Daoy (cell line): ENCODE measurements at places on chromosomes 4 and X. TPM values are rescaled to one million over a fixed set of nuclear protein-coding genes. Genes with fewer than 3 reads are reported as not detected.
A peak's percentile ranks its signal among the peaks of the same experiment; 100 is the strongest.

GRCh38 chr4:52641854-52642563 is 17.1 kb downstream of the USP46 start:
- DNase-seq: peak; percentile 22

Gene ARR3
- total RNA-seq: not detected in 2 replicates

DNA sequence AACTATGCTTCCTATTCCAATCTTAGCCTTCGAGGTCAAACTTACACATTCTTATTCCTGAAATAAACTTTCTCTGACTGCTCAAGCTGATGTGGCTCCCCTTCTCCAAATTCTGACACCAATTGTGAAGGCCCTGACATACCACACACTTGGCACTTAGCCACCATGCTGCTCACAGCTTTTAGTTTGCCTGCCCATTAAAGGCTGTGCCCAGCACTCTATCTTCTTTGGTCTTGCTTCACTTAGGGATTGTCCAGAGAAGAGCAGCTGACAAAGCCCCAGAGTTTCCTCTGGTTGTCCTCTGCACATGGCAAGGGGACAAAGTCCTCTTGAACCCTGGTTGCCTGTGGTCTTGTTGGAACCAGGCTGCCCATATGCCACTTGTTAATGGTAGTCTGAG is 126.1 kb downstream of the ARHGEF9 start:
- DNase-seq: no peak

Gene SLC16A2
- 5.8 and 7.5 TPM in 2 replicates for total RNA-seq

- DNase-seq: peak; percentile 49
These were observed 3.6 kb downstream of the ATP2B3 start for GRCh38 chrX:153521034-153521433.

Gene NWD2
- total RNA-seq: not detected in 2 replicates

- no peak for DNase-seq
These were observed 1312.1 kb downstream of the ADGRL3 start for GRCh38 chr4:62512271-62512670.

Gene TRPC5OS
- total RNA-seq: not detected in 2 replicates

- no peak for DNase-seq
These were observed 129.1 kb downstream of the CBR4 start for GRCh38 chr4:168880811-168881595.

- DNase-seq: peak; percentile 4
These were observed 65.9 kb downstream of the LARP7 start for GRCh38 chr4:112702892-112703291.

- no peak for DNase-seq
These were observed 38.2 kb upstream of the ANTXR2 start for GRCh38 chr4:80111276-80111675.

Gene FRMD7
- not detected in 2 replicates for total RNA-seq

- DNase-seq: peak; percentile 17
These were observed 323.6 kb downstream of the BCOR start for GRCh38 chrX:39773923-39774773.

Gene GLRA3
- total RNA-seq: not detected in 2 replicates

DNA sequence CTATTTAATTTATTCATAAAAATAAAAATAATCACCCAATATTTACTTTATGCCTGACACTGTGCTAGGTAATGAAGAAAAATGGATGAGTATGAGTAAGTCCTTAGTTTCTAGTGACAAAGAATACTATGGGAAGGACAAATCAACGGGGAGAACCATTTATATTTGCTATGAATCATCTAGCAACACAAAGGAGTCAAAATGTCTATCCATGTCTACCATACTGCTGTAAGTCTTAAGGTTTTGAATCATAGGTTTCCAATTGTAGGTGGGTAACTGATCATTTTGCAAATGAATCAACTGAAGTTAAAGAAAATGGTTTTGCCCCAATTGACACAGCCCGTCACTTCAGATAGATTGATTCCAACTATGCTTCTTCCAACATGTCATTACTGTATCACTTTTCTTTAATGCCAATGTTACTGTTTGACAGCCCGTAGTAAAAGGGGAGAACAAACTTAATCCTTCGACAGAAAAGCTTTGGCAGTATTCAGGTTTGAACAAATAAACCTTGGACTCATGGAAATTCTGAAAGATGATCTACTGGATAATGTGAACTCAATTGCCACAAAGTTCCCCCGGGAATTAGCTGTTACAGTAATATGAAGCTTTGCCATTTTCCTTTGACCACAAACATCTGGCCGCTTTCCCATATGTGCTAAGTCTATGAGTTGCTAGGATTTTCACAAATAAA is 3.2 kb downstream of the TDO2 start:
- peak; percentile 84 for DNase-seq

Gene KIF4A
- 53.5 and 59.6 TPM in 2 replicates for total RNA-seq

DNA sequence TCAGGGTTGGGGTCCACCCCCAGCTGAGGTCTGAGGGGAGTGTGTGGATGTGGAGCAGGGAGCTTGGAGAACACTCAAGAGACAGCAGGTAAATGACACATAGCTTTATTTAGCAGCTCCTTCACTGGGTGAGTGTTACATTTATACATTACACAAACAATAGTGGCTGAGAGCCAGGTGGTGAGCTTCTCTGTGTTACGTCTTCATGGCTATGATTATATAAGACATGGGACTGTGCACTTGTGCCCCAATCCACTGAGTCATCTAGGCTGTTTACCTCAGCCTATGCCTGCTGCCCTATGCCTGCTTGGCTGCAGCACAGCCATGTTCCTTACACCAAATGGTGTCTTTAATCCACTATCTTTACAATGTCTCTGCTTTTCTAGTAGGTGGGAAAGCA is 459.6 kb downstream of the AFF2 start:
- no peak for DNase-seq

Gene PABPC1L2B
- 0.06 TPM in 1 of 2 replicates, not detected in the other for total RNA-seq

DNA sequence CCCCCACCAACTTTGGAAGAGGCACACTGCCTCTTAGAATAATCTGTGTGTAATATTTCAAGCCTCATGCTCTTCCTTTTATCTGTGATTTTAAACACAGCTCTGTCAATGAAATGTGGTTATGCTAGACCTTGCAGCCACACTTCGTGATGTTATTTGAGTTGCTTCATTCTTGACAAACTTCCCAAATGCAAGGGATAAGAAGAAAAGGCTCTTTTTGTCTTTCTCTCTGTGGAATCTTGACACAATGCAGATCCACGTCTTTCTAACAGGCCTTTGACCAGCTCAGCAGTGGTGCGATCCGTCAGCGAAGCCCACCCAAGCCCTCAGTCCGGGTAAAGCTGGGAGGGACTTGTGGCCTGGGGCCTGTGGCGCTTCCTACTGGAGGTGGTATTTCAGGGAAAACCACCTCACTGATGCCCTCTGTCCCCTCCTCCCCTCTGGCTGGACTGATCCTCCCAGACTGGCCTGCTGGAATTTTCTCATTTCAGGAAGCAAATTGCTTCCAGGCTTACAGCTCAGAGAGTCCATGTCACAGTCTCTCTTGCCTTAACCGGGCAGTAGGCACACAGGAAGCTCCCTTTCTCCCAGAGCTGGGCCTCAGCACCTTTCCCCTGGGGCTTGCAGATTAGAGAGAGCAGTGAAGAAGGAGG is 19.5 kb upstream of the CCKAR start:
- no peak for DNase-seq

DNA sequence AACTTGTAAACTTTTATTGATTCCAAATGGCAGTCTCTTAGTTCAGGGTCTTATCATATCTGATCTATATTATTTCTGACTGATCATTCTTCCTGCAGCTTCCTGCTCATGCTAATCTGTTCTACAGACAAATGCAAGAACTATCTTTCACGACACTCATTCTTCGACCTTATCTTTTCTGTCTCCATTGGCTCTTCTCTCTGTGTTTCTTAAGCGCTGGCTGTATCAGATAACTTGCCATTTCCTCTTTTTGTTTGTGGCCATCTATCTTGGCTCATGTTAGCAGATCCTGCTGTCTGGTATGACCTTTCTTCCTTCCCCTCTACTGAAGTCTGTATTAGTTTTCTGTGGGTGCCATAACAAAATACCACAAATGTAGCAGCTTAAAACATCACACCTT is 230.5 kb upstream of the PUDP start:
- DNase-seq: no peak

GRCh38 chr4:113292371-113293042 is 243.1 kb downstream of the ANK2 start:
- no peak for DNase-seq

Gene REPS2
- total RNA-seq: 0.97 and 5.6 TPM in 2 replicates

Gene MAGIX
- 0.12 and 2.5 TPM in 2 replicates for total RNA-seq

Gene RWDD4
- total RNA-seq: 17.5 and 19.2 TPM in 2 replicates

Gene CSN2
- total RNA-seq: not detected in 2 replicates

DNA sequence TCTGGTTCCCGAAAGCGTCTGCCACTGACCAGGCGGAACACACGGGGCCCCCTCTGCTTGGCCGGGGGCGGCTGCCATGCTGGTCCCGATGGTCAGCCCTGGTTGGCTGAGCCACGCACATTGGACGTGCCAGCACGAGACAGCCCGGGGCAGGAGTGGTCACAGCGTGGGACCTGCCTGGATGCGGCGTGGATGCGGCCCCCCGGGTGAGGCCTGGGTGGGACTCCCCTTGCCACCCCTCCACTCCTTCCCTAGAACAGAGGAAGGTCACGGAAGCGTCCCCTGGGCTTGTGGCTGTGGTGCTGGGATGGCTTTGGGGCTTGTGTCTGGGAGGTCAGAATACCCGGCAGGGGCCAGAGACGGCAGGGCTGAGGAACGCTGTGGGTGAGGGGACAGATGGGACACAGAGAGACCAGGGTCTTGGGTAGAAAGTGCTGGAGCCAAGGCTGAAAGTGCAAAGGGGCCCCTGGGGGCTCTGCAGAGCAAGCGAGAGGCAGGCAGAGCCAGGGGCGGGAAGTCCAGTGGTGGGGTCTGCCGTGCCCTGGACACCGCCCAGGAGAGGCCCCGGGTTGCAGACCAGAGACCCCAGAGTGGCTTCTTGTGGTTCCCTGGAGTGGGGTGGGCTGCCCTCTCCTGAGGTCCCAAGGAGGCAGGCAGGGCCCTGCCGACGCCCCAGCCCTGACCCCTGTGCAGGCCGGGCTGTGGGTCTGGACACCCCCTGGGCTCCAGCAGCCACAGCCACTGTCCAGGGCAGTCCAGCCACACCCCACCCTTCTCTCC is 8.6 kb upstream of the CPLX1 start:
- no peak for DNase-seq

- peak; percentile 6 for DNase-seq
These were observed 2045.7 kb upstream of the TENM3 start for GRCh38 chr4:180197471-180197870.

Gene IL15
- 1.5 and 3.4 TPM in 2 replicates for total RNA-seq

Gene COX7B2
- total RNA-seq: 32.6 and 55.2 TPM in 2 replicates

DNA sequence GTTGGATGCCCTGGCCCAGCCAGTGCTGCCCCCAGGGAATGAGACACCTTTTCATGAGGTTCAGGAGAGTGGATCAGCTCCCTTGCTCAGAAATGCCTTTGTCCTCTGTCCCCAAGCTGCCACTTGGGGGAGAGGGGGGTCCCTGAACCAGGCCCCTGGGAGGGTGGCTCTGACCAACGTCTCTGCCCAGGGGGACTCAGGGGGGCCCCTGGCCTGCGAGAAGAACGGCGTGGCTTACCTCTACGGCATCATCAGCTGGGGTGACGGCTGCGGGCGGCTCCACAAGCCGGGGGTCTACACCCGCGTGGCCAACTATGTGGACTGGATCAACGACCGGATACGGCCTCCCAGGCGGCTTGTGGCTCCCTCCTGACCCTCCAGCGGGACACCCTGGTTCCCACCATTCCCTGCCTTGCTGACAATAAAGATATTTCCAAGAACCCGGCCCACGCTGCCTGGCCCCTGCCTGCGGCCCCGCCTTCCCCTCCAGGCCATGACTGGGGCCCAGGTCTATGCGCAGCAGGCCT is 7.3 kb downstream of the HGFAC start:
- DNase-seq: no peak

GRCh38 chr4:116088771-116089170 is 975.4 kb upstream of the NDST4 start:
- peak; percentile 2 for DNase-seq

GRCh38 chr4:67891645-67892044 is 7.8 kb upstream of the TMPRSS11D start:
- DNase-seq: no peak

DNA sequence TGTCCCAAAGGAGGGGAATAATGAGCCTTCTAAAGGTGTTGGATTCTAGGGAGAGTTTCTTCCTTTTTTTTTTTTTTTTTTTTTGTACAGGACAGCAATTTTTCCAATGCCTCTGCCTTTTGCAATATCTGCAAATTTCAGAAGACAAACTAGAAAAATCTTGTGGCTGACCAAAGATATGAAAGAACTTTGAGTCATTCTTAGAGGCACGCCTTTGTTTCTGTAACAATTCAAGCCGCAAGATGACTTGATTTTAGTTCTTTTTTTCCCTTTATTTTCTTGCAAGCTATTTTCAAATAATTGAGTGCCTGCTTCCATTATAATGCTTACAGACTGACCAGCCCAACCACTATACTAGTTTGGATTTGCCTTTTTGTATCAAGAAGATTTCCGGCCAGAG is 47.6 kb upstream of the UXT start:
- no peak for DNase-seq

Gene AR
- 0.06 and 0.29 TPM in 2 replicates for total RNA-seq

DNA sequence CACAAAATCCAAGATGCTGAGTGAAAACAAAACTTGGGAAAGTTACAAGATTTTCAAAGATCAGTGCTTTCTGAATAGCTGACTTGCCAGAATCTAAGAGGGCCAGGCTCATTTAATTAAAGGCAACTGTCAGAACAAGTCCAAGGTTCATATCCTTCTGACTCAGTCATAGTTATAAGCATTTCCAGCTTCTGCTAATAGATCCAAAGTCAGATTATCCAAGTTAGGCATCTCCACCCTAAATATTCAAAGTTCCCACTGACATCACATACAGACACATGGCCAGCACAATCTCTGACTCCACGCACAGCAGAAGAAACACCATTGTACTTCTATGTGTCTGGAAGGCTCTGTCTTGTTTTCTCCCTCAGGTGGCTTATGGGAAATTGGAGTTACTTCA is 41.8 kb downstream of the GASK1B start:
- DNase-seq: no peak

Gene HERC3
- total RNA-seq: 1.8 and 2.3 TPM in 2 replicates

Gene SLC10A4
- 0.23 TPM in 1 of 2 replicates, not detected in the other for total RNA-seq

GRCh38 chr4:75099321-75099720 is 166.4 kb downstream of the PARM1 start:
- no peak for DNase-seq

- DNase-seq: no peak
These were observed 40.0 kb downstream of the TMEM144 start for GRCh38 chr4:158250321-158250720.

GRCh38 chr4:131974730-131975129 is 1174.4 kb upstream of the PCDH10 start:
- no peak for DNase-seq

- DNase-seq: no peak
These were observed 68.7 kb upstream of the PGM2 start for GRCh38 chr4:37757761-37758160.

DNA sequence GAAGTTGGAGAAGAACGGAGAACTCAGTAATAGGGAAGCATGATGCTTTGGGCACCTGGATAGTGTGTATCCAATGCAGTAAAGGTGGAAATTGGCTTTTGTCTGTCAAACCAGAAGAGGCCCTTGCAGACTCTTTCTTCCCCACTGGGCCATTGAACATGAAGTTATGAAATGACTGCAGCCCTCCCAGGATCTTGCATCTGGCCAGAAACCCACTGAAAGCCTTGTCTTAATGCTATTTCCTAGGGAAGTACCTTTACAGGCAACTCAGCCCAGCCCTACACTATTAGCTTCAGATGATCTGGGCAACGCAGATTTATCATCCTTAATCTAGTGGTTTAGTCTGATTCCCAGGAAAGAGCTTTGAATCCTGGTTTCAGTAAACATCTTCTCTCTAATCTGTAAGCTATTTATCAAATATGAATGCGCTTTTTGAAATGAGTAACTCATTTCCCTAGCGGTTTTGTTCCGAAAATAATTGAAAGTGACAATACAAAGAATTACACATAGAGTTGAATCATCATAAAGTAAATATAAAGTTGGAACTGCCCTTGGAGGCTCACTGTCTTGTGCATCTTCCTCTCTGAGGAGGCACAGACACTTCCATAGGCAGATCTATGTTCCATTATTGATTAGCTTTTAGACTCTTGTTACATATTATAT is 464.1 kb downstream of the IDS start:
- DNase-seq: no peak
